ENCODE measurements at places on chromosomes 12 and 14.
A peak's percentile ranks its signal among the peaks of the same experiment; 100 is the strongest.

GRCh38 chr12:53591301-53592206 lies 34.6 kb downstream of the ATF7 start:
- DNase-seq, result no peak

DNA sequence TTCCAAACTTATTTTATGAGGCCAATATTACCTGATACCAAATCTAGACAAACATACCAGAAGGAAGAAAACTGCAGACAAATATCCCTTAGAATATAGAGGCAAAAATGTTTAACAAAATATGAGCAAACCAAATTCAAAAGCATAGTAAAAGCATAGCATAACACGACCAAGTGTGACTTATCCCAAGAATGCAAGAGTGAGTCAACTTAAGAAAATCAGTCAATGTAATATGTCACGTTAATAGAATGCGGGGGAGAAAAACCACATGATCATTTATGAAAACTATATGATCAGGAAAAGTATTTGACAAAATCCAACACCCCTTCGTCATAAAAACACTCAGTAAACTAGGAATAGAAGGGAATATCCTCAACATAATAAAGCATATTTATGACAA lies 217.3 kb downstream of the ADGRD1 start:
- DNase-seq, result peak; percentile 9

DNA sequence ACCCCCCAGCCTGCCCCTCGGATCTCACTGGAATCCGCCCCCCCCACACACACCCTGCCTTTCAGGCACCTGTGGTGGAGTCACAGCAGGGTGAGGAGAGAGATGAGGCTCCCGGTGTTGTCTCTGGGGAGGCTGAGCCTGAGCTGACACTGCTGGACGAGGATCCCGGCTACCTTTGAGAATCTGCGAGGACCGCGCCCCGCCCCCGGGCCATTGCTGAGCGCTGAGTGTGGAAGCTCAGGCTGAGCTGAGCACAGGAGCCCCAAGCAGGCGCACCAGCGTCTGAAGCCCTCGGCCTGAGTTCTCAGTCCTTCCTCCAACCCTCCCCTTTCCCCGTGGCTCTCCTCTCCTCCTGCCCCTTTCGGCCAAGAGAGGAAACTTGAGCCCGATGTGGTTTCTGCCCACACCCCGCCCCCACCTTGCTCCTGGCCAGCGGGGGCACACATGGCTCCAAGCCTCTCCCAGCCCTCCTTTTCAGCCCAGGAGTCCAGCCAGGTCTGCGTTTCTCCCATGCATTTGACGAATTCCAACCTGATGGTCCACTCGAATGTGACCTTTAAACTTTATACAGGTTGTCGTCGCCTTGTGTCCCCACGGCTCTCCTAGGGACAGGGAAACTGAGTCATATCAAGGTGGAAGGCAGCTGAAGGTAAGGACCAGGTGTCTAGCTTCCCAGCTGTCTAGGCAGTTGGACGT lies at the start of gene NFE2:
NFE2 (minus strand) TSS at position 284 of the 696 bp plus-strand sequence. CDS start 5,767 bp downstream, outside the sequence.
- no peak for DNase-seq

DNA sequence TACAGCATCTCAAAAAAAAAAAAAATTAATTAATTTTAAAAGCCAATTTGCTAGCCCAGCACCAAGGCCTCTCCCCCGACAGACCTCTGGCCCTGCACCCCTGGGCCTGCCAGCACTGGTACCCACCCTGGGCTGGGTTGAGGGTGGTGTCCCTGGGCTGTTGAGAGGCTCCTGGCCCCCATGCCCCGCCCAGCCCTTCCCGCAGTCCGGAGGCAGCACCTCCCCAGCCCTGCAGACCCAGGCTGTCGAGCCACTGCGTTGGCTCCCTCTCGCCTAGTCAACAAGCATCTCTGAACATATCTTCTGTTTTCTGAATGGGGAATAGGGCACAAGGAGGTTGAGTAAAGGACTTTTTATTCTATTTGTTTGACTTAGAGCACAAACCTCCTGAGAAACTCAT lies 87.1 kb downstream of the FBXL14 start:
- DNase-seq, result no peak

DNA sequence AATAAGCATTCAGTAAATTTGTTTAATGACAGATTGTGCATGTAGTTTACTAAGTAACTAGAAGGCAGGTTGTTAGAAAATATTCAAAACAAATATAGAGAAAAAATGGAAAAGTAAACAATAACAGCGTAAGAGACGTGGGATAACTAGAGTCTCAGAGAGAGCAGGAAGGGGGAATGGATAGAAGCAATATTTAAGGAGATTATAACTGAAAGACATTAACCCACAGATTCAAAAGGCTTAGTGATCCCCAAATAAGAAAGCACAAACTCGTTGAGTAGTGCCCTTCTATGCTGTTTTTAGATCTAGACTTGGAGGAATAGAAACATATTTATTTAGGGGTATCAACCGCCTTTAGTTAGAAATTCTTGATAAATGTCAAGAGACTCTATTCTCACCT lies 169.7 kb upstream of the RGS6 start:
- no peak for DNase-seq

DNA sequence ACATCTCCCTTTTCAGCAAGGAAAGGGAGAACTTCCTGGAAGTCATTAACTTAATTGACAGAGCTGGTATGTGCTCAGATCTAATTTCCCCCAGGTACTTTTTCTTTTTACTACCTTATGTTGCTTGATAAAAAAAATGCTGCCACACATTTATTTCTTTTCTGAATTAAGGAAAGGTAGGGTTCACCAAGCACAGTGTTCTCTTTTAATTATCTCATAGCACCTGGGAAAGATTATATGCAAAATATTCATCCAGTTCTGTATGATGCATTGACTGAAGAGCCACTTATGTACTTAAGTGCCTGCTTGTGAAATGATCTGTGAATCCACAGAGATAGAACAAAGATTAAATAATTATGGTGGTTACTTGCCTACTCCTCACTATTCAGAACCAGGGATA lies 25.1 kb downstream of the KCNC2 start:
- DNase-seq, result no peak

GRCh38 chr12:111826992-111827391 lies 15.0 kb upstream of the MAPKAPK5 start:
- DNase-seq, result no peak

DNA sequence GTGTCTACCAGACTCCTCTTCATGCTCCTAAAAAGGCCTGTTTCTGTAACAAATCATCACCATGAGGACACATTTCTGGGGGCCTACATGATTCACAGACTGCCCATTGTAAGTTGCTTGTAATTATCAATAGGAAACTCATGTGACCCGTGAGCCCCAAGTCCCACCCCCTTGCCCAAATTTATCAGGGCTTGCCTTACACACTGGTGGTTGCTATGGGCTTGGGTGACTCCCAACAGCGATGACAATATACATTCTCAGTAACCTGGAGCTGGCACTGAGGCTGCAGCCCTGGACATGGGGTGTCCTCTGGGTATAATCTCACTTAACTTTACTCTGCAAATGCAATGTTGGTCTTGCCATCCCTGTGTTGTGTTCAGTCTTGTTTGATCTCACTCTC lies 149.2 kb downstream of the NRXN3 start:
- DNase-seq, result no peak

DNA sequence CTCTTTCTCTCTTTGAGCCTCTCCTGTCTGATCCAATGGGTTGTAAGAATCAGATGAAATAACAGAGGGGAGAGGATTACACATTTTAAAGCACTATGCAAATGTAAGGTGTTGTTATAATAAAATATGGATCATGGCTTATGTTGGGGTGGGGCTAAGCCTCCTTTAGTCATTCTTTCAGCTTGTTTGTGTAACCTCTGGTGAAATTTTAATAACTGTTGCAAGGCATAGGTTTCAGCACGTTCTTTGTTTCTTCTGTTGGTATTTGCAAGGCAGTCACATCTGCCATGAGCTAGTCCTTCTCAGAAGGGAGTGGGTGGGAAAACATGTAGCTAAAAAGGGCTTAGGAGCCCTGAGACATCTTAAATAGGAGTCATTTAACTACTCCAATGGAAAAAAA lies 74.8 kb upstream of the FRMD6 start:
- DNase-seq, result no peak
